ENCODE measurements at places on chromosomes 2 and 18. TPM values are rescaled to one million over a fixed set of nuclear protein-coding genes. Genes with fewer than 3 reads are reported as not detected.

DNA sequence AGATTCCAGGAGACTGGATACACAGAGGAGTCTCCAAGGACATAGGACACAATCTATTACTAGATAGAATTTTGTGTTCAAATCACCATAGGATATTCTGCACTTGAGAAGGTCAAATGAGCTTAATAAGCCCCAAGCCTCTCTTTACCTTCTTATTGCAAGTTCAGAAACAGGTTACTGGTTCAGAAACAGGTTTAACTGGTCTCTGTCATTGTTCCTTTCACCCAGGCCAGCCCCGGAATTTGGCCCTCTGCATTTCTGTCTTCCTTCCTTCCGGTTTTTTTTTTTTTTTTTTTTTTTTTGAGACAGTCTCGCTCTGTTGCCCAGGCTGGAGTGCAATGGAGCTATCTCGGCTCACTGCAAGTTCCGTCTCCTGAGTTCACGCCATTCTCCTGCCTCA is 700.2 kb downstream of the EPHA4 start:
- no peak for DNase-seq

- DNase-seq = no peak
Measured at GRCh38 chr2:241499146-241499965, 9.0 kb downstream of the STK25 start.

The GKN1 gene
- not detected for total RNA-seq

DNA sequence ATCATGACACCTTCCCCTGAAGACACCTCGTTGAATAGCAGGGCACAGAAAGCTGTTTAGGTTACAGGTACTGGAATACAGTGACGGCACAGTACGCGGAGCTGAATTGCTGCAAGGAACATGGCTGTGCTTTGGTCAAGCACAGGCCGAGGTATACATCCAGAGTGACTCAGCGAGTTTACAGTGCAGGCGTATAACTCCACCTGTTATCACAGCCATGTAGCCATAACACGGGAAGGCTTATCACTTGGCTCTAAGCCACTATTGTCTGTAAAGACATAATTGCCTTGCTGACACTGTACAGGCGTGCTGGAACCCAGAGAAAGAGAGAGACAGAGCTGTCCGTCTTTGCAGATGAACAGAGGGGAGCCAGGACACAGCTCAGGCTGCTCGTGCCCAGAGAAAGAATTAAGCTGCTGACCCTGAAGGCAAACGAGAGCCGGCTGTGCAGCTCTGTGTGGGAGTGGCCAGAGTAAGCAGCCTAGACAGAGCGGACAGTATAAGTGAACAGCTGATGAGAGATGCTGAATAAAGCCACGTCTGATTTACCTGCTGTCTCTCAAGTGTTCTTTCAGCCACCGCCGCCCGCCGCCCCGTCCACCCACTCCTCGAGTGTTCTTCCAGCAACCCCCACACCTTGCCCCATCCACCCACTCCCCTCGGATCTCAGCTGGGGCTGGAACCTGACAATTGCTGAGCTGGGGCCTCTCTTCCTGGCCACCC is 87.3 kb upstream of the PPP1CB start:
- no peak for DNase-seq

GRCh38 chr2:109632158-109632789 is 18.1 kb downstream of the SOWAHC start:
- DNase-seq = no peak

The CDCA7 gene
- total RNA-seq = 82.5 TPM

DNA sequence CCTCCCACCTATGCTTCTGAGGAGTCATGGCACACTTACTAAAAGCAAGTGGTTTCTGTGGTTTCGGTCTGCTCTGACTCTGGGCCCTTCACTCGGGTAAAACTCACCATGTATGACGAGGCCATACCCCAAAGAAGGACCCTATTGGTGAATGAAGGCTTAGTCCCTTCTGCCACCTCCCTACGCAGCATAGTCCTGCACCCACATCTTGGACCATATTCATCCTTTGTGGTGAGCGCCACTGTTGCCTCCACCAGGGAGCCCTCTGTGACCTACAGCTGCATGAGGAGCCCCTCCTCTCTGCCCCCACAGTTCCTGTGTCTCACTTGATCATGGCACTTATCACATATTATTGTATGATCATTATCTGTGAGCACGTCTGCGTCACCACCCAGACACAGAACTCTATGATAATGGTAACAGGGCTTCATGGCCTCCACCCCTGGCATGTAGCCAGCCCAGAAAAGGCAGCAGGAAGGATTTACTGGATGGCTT is 113.3 kb downstream of the TFCP2L1 start:
- DNase-seq = no peak
